ENCODE measurements at places on chromosomes 16 and 17.

DNA sequence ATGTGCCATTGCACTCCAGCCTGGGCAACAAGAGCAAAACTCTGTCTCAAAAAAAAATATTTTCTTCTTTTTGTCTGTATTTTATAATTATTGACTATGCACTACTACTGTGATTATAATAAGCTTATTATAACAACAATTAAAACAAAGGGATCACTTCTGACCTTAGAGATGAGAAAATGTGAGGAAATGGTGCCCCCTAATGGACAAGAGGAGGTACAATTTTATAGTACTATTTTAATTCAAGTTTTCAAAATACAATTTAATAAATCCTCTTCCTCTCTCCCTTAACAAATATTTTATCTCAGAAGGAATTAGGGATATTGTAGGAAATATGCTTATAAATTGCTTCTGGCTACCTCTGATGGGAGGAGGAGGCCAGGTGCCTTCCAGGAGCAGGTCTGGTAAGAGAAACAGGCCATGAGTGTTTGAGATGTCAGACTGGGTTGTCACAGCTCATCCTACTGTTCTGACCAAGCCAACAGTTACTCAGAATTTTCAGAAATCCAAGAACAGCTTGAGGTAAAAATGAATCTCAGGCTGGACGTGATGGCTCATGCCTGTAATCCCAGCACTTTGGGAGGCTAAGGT, 14.0 kb downstream of the VPS53 start:
- no peak for DNase-seq

DNA sequence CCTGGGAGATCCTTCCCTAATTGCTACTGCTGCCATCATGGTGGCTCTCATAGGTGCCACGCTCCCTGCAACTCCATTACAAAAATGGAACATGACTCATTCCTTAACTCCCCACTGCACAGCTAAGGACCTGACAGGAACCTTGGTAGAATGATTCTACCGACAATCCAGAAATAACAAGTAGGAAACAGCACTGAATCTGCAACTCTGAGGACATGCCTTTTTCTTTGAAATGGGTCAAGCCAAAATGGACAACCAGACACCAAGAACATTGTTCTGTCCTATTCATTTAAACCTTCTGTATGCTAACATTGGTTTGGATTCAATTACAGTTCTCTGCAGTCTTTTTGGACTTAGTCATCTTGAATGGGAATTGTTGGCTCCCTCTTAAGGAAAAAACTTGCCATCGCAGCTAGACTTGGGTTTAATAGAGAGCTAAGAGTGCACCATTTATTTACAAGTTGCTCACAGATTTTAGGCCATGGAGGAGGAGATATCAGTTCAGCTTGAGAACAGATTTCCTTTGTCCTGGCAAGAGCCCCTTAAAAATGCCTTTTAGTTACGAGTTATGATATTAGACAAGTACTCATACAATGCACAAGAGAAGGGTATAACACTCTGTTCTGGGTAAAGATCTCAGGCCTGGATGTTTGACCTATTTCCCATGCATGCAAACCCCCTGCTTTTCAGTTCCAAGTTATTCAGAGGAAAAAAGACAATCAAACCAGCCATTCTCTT, 20.9 kb upstream of the NSRP1 start:
- no peak for DNase-seq

GRCh38 chr17:75558666-75559530, 28.7 kb upstream of the MYO15B start:
- DNase-seq, result no peak

GRCh38 chr17:3381957-3382356, 4.2 kb downstream of the OR3A2 start:
- DNase-seq, result no peak

GRCh38 chr17:13362341-13363122, 239.2 kb downstream of the HS3ST3A1 start:
- no peak for DNase-seq

GRCh38 chr17:48106802-48107136, 797 bp upstream of the SNX11 start:
- DNase-seq, result no peak

Data from activated CD4-positive, CD25-positive, alpha-beta regulatory T cell (primary cell).